ENCODE measurements at places on chromosomes 1 and 21.

DNA sequence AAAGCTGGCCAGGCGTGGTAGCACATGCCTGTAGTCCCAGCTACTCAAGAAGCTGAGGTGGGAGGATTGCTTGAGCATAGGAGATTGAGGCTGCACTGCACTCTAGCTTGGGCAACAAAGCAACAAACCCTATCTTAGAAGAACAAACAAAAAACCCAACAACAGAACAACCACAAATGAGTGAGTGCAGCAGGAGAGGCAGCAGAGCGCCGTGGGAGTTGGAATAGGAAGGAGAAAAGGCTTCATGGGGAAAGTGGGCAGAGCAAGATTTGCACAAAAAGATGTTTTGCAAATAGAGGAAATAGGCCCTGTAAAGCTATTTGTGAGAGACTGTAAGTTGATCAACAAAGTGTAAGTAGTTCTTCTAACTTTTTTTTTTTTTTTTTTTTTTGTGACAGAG, 19.6 kb downstream of the SMAP2 start:
- DNase-seq = no peak

GRCh38 chr1:11339346-11340232, 66.6 kb downstream of the UBIAD1 start:
- DNase-seq = no peak

DNA sequence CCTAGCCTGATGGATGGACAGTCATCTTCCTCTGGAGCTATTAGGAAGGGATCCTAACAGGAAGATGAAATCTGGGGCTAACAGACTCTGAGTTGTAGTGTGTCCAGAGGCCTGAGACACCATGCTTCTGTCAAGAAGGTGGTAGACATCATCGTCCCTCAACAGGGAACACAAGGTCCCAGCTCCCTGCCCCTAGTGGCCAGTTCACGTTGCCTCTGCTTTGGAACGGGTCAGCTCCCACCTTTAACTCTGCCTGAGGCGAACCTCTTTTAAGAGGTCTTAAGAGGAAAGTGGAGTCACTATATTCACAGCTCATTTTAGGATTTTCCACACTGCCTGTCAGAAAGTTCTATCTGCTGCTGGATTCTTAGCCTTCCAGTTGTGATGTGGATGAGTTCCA, 28.3 kb downstream of the LRRC71 start:
- no peak for DNase-seq

DNA sequence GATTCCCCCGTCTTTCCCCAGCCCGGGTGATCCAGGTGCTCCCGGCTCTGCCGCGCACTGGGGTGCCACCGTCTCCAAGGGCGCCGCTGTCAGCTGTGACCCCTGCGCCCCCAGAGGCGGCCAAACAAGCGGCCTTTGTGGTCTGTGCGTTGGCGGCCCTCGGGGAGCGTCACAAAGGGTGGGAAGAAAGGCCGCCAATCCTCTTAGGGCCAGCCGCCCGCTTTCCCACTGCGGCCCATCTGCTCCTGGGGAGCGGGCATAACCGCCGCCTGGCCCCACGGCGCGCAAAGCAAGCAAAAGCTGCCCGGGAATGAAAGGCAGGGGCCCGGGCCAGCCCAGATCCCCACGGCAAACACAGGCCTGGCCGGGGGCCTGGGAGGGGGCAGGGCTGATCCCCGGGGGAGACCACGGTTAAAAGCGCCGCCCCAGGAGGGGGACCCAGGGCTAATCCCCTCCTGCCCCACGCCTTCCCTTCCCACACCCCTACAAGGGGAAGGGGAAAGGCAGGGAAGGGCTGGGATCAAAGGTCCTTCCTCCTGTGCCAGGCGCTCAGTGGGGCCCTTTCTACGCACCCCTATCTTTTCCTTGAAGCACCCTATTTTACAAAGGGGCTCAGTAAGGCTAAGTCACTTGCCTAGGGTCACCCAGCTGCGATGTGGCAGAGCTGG, 24.0 kb downstream of the C1QB start:
- DNase-seq = no peak

DNA sequence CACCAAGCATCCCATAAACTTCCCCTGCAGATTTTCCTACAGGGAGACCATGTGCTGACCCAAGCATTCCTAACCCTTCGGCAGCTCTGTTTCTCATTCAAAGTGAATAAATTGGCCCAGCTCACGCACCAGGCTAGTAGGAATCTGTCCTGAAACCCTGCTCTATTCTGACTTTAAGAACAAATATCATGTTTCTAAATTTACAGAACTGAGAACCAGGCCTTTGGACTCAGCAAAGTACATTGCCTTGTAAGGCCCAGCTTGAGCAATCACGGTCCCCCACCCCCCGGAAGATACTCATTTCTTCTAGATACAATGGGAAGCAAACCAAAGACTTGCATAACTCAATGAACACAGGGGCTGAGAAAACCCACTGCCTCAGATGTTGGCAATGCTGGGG, 160.1 kb upstream of the NFIA start:
- no peak for DNase-seq

GRCh38 chr21:29487154-29487553, 188.4 kb downstream of the BACH1 start:
- no peak for DNase-seq

- no peak for DNase-seq
Measured at GRCh38 chr1:94670273-94670672, 128.7 kb upstream of the F3 start.
